ENCODE measurements at places on chromosomes 1 and 21.

GRCh38 chr1:156692925-156693847, 12.2 kb downstream of the CRABP2 start:
- DNase-seq, result no peak

DNA sequence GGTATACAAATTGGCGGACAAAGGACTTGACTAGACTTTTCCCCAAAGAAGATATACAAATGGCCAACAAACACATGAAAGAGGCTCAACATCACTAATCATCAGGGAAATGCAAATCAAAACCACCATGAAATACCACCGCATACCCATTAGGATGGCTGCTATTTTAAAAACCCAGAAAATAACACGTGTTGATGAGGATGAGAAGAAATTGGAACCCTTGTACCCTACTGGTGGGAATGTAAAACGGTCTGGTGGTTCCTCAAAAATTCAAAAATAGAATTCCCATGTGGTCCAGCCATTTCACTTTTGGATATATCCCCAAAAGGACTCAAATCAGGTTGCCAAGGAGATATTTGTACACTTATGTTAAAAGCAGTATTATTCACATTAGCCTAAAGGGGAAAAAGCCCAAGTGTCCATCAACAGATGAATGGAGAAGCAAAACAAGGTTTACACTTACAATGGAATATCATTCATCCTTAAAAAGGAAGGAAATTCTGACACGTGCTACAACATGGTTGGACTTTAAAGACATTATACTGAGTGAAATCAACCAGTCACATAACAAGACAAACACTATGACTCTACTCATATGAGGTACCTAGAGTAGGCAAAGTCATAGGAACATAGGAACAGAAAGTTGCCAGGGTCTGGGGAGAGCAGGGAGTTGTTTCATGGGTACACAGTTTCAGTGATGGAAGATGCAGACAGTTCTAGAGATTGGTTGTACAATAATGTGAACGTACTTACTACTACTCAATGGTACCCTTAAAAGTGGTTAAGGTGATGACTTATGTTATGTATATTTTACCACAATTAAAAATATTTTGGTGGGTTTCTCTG, 17.0 kb downstream of the CD34 start:
- no peak for DNase-seq

DNA sequence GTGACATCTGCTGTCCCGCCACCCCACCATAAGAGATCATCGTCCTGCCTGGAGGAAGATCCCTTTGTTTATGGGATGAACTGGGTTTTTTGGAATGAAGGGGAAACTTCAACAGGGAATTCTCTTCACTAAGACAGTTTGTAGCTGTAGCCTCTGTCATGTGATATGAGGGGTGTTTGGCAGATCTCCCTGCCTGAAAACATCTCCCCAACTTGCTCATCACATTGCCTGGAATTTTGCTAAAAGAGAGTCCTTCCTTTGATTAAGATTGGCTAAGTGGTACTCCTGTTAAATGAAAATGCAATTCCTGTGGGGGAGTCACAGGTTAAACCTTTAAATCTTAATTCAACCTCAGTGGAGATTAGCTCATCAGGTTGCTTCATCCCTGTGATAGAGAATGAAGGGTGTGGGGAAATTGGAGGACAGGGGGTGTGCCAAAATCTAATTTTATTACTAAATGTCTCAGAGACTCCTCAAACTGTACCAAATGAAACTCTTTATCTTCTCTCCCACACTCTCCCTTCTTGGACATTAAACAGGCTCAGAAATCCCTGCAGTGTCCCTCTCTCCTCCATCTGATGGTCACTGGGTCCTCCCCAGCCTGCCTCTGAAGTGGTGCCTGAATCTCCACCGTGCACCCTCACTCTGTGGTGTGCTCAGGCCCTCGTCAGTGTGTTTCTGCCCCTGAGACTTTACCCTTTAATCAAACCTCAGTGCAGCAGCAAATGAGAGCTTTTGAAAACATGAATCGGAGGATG, 54.8 kb downstream of the IER5 start:
- DNase-seq, result no peak

- DNase-seq, result no peak
These were observed 66.8 kb downstream of the GPR137B start for GRCh38 chr1:236209185-236209584.

GRCh38 chr1:237411621-237412020, 369.6 kb downstream of the RYR2 start:
- DNase-seq, result no peak

GRCh38 chr1:39016604-39017171, 9.5 kb upstream of the NDUFS5 start:
- no peak for DNase-seq

DNA sequence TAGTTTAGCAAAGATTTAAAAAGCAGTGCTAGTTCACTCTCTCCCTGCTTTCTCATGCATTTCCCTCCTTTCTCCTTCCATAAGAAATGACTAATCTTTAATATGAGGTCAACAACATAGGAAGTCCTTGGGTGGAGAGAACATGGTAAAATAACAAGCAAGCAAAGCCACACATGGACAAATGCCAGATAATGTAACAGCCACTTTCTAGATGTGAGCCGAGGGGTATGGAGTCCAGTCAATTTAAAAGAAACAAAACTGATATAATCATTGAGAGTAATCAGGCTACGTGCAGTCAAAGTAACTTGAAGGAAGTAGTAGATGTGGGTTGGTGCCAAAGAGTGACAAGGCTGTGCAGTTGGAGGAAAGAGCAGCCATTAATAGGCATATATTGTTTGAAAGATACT, 69.6 kb downstream of the DUSP10 start:
- DNase-seq, result no peak

GRCh38 chr1:244236721-244237120, 185.6 kb downstream of the ZBTB18 start:
- DNase-seq, result no peak

- DNase-seq, result no peak
These were observed 752 bp downstream of the RGS18 start for GRCh38 chr1:192159014-192159413.

DNA sequence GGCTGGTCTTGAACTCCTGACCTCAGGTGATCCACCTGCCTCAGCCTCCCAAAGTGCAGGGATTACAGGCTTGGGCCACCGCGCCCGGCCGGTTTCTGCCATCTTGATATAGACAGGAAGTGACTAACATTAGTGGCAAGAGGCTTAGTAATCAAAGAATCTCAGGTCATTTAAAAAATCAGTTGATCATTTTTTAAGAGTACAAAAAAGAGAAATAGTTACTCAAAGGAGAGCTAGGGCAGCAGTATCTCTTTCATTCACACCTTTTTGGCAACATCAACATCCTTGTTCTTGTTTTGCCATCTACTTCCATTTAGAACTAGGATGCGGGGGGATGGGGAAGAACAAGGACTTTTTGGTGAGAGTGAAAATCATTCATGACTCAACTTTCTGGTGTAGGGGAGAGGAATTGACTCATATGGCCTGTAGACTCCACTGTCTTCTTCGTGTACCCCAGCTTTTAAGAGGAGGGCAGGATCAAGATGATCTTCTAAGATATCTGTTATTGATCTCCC, 8.8 kb downstream of the FCRLB start:
- DNase-seq, result no peak

DNA sequence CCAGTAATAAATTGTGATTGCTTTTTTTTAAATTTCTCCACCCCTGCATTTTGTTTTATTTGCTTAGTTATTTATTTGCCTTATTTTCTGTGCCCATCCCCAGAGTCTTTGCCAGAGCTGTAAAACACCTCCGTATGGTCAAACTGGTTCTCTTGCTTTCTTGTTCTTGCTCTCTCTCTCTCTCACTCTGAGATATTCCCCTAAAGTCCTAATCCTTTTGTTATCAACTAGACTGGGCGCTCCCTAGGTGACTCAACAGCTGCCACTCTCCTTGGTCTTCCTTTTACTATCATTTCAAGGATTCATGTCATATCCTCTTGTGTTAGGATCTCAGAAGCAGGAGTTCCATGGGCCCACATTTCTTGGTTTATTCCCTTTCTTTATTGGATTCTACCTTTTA, 160.0 kb downstream of the PRDM2 start:
- DNase-seq, result no peak

GRCh38 chr21:24183077-24183476, 1424.2 kb downstream of the MRPL39 start:
- DNase-seq, result no peak

GRCh38 chr1:225899044-225899925, 10.3 kb upstream of the LEFTY1 start:
- DNase-seq, result no peak

DNA sequence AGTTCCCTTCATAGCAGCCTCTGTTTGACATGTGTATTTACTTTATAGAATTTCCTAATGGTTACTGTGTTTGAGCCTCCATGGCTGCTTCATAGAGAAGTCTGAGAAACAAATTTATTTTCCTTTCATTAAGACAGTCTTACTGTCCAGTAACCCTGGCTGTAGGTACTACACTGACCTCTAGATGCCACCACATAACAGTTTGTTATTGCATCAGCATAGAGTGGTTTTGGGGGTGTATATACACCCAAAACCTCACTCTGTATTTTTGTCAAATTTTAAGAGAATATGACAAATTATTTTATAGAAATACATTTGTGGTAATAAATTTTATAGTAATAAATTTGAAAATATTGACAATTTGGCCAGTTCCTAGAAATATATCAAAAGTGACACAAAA, 57.3 kb downstream of the OBSCN start:
- no peak for DNase-seq

DNA sequence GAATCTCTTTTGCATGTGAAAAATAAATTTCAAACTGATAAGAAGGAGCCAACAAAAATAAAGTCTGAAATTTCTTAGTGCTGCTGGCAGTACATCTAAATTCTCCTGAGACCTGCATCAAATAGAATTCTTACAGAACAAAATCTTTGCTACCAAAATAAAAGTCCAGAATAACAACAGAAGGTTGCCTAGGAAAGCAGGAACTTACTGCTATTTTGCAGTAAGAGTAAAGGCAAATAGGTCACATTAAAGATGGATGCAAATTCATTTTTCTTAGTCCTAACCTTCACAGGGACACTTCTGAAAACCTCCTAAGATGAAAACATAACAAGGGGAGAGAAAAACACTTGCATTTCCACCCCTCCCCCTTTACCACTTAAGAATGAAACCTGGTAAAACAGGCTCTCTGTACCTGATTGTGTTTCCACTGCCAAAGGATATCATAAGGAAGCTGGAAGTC, 59.0 kb downstream of the RUSC1 start:
- DNase-seq, result no peak

DNA sequence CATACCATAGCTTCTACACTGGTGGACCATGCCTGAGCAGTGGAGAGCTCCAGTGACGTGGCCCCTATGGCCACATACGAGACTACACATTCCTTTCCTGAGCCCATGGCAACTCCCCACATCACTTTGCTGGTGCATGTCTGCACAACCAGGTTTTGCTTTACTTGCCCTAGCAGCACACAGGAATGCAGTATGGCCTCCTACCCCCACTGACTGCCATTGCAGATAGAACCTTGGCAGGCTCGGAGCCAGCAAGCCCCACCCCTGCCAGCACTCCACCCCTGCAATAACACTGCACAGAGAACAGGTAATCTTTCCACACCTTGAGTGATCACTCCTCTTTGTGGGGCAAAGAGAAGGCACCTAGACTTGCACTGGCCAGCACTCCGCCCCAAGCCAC, 531.9 kb upstream of the CAMK1G start:
- no peak for DNase-seq

- no peak for DNase-seq
These were observed 382.8 kb downstream of the AMY1C start for GRCh38 chr1:104132382-104132973.

- peak; percentile 94 for DNase-seq
These were observed 22.6 kb upstream of the RNF187 start for GRCh38 chr1:228464487-228464983.

DNA sequence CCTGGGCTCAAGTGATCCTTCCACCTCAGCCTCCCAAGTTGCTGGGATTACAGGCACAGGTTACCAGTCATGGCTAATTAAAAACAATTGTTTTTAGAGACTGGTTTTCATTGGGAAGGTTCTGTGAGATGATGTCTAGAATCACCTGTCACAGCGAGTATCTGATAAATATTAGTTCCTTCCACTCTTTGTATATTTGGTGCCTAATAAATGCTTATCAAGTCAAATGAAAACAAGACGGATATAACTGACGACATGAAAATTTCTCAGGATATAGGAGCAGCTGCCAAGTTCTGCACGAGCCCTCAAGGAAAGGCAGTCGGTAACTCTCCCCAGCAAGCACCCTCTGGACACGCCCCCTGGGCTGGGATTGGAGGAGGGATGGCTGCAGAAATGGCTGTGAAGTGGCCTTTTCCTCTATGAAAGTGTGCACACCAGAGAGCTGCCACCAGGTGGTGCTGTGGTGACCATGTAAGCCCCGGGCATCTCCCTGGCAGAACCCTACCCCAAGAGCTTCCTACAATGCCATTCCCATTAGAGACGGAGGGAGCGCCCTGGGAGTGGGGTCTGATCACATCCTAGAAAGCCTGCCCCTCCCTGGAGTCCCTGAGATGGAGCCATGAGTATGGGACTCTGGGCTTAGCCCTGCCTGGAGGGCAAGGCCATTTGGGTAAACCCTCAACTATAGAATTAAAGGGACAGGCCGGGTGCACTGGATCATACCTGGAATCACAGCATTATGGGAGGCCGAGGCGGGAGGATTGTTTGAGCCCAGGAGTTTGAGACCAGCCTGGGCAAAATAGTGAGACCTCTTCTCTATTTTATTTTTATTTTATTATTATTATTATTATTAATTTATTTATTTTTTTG, 50.9 kb downstream of the HTR6 start:
- DNase-seq, result peak; percentile 93

- DNase-seq, result peak; percentile 62
These were observed 103.5 kb downstream of the SIK1 start for GRCh38 chr21:43323244-43324005.

DNA sequence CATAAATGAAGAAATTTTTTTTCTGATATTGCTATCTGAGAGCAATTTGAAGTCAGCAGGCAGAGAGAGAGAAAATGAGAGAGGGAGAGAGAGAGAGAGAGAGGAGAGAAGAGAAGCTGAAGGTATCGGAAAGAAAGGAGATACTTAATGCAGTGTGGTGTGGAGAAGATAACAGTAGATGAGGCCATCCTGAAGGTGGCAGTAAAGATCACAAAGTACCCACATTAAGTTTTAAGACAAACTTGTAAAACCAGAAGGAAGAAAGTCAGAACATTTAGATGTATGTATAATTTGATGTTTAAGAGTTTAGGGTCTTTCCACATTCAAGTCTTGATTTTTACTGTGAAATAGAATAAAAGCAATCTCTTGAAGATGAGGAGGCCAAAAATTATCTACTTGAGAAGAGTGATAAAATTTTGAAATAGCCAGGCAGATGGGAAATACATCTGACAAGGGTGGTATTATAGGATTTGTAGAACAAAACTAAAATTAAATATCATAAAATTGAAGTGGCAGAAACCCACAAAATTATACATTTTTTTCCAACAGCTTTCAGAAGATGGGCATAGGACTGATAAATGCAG, 1753.4 kb downstream of the MRPL39 start:
- no peak for DNase-seq

GRCh38 chr1:13901039-13901438, 201.1 kb downstream of the PRDM2 start:
- peak; percentile 29 for DNase-seq

DNA sequence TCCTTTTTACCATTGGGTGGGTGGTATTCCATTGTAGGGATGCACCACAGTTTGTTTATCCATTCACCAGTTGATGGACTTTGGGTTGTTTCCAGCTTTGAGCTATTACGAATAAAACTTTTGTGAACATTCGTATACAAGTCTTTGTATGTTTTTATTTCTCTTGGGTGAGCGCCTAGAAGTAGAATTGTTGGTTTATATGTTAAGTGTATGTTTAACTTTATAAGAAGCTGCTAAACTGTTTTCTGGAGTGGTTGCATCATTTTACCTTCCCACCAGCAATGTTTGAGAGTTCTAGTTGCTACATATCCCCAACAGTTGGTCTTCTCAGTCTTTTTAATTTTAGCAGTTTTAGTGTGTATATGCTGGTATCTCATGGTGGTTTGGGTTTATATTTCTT, 132.5 kb downstream of the PEX14 start:
- DNase-seq, result no peak

Measured in NCI-H1092 (cell line).